ENCODE measurements at places on chromosomes 7 and 10.

DNA sequence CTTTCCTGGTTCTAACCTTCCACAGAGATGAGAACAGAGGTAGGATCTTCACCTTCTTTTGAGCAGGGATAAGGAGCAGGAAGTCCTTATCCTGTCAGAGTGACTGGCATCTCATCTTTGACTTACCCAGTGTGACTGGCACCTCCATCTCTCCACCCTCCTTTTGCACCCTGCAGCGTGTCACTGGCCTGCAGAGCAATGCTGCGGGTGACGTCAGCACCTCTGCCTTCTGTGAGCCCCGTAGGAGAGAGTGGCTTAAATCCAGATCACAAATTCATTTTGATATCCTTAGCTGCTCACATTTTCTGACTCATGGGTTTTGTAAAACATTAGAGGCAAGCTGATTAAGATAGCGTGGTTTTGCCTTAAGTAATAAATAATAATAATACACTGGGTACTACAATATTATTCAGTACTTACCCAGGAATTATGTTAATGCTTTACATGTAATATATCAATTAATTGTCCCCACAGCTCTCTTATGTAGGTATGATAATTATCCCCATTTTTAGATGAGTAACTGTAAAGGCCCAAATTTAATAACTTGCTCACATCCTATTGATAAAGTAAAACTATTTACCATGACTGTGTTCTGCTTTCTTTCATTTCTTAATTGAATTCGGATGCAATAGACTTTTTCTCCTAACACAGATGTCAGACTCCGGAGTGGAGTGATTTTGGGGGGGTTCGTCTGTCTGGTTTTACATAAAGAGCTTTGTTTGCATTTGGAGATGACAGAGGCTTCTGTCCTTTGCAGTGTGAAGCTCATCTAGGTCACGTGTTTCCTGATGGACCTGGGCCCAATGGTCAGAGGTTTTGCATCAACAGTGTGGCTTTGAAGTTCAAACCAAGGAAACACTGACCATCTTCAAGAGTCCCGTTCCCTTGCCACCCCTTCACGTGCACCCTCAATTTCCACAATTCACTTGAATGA lies 24.9 kb downstream of the MSRB2 start:
- DNase-seq = no peak

GRCh38 chr7:134174795-134175261 lies 47.7 kb downstream of the LRGUK start:
- no peak for DNase-seq

GRCh38 chr10:317271-317769 lies 182.1 kb downstream of the ZMYND11 start:
- DNase-seq = peak; percentile 78

GRCh38 chr7:114273218-114273617 lies 141.4 kb upstream of the FOXP2 start:
- no peak for DNase-seq

- DNase-seq = no peak
These were observed 152.9 kb downstream of the SNX10 start for GRCh38 chr7:26444555-26444954.

GRCh38 chr7:11120068-11120664 lies 146.5 kb downstream of the PHF14 start:
- DNase-seq = no peak

GRCh38 chr10:110387617-110387982 lies 82.9 kb upstream of the SMNDC1 start:
- no peak for DNase-seq
